Epithelial cell of prostate (primary cell): ENCODE measurements at places on chromosomes 3 and 15.

GRCh38 chr3:186815435-186815834 is 9.2 kb upstream of the RFC4 start:
- DNase-seq, result no peak

DNA sequence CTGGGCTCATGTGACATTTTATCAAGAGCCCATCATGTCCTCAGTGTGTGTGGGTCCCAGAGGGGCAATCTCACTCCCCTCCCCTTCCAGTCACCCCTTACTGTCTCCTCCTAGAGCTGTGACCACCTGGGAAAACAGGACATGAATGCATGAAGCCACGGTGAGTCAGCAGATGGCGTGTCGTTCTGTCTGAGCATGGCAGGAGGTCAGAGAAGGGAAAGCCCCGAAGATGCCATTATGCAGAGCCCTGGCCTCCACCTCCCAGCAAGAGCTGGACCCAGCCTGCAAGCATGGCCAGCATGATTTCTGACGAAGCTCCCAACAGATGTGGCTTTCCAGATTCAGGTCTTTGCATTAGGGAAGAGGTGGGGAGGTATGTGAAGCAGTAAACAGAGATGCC is 118.5 kb downstream of the TLE3 start:
- no peak for DNase-seq

- DNase-seq, result no peak
These were observed 4.3 kb upstream of the RHCG start for GRCh38 chr15:89500397-89501270.

GRCh38 chr3:192642651-192643050 is 84.7 kb downstream of the FGF12 start:
- DNase-seq, result no peak

DNA sequence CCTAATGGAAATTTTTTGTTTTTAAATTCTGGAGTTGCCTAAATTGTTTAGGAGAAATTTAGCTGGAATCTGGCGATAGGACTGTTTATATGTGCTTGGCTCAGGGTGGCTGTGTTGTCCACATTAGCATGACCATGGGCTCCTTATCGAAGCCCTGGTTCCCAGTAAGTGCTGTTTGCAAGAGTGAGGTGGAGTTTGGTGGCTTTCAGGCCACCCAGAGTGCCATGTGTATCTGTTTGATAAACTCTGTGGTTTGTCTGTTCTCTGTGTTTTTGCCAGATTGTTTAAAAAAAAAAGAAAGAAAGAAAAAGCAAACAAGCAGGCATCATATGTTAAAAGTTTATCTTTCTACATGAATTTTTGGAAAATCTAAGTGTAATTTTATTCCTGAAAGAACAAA is 51.5 kb downstream of the PLCL2 start:
- no peak for DNase-seq

DNA sequence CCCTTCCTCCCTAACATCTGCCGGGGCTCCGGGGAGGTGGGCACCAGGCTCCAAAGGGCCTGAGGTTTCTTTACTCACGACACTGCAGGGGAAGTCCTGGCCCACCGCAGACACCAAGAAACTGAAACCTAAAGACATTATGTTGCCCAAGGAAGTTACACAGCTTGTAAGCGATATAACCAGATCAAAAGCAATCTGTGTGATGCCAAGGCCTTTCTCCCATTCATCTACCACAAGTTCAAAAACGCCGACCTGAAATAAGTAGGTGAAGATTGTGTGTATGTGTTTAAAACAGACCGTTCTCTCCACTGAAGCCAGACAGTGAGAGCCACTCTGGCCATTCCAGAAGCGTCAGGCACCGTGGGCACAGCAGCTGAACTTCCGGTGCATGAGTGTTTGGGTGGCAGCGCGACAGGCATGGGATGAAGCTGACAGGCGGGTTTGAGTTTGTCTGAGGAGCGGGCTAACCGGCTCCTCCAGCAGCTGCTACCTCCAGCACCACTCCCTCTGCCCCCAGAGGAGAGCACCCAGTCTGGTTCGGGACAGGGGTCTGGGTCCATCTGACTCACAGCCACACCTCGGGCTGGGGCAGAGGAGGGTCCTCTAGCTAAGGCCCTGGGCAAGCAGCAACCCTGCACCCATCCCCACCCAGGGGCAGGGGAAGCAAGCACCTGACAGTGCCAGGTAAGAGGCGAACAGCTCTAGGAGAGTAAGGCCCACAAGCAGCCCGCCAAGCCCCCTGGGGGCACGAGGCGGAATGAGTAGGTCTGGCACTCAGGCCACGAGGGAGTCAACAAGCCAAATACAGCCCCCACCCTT is 1.3 kb downstream of the TNK2 start:
- no peak for DNase-seq

GRCh38 chr3:31164381-31164780 is 269.9 kb upstream of the GADL1 start:
- DNase-seq, result no peak

GRCh38 chr15:22944651-22945050 is 35.5 kb downstream of the CYFIP1 start:
- DNase-seq, result no peak
